Renal cortex interstitium (tissue), 15 donors: ENCODE measurements at places on chromosomes 11 and 22.

DNA sequence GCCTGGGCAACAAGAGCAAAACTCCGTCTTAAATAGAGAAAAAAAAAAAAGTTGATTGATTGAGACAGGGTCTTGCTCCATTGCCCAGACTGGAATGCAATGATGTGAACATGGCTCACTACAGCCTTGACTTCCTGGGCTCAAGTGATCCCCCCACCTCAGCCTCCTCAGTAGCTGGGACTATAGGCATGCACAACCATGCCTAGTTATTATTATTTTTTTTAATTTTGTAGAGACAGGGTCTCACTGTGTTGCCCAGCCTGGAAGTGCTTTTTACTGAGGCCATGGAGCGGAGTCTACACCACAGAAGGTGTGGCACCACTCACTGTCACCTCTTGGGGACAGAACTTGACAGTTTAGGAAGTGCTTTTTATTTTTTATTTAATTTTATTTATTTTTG, 17.8 kb downstream of the TRIOBP start:
- DNase-seq = no peak

- no peak for DNase-seq
Measured at GRCh38 chr11:68036141-68036716, 2.6 kb upstream of the TCIRG1 start.

- DNase-seq = no peak
Measured at GRCh38 chr11:47786373-47786772, 19.2 kb upstream of the FNBP4 start.

DNA sequence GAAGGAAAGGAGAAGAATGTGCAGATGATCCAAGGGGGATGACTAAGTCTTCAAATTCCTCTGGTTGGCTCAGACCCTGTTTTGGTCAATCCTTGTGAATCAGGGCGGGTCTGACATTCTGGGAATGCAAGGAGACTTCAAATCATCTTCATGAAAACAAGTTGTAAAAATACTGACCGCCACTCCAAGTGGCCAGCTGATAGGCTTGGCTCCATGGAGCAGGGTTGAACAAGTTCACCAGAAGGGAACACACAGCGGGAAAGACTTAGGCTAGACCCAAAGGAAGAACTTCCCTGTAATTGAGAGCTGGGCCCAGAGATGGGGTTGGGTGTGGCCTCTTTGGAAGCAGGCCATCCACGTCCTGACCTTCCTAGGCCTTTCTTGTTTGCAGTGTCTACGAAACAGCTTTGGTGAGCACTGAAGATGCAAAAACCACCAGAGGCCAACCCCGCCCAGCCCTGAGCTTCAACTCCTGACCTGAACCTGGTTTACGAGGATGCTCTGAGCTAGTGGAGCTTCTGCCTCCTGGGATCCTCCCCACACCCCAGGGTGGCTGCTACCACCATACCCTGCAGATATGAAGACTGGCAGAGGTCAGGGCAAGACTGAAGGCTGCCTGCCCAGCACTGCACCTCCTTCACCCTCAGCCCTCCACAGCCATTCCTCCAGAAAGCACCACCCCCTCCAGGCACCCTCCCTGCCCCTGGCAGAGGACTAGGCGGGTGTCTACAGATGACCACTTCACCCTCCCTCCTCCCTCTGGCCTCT, 26.1 kb downstream of the GDPD5 start:
- DNase-seq = no peak

DNA sequence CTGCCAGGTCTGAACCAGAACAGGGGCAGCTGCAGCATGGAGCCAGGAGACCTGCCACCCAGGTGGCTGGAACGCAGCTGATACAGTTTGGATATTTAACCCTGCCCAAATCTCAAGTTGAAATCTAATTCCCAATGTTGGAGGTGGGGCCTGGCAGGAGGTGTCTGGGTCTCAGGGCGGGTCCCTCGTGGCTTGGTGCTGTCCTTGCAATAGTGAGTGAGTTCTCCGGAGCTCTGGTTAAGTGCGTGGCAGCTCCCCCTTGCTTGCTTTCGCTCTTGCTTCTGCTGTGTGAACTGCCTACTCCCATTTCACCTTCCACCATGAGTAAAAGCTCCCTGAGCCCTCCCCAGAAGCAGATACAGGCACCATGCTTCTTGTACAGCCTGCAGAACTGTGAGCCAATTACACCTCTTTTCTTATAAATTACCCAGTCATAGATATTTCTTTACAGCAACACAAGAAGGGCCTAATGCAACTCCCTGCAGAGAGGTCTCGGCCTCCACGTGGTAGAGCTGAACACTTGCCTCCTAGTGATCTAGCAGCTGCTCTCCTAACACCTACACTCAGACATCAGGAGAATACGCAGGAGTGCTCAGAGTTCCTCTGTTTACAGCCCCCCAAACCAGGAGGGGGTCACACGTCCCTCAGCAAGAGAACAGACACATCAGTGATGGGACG, 203.7 kb downstream of the CTTN start:
- DNase-seq = no peak

- no peak for DNase-seq
Measured at GRCh38 chr11:73386016-73386415, 9.8 kb downstream of the RELT start.

- no peak for DNase-seq
Measured at GRCh38 chr22:37659066-37659896, 758 bp downstream of the PDXP start.

DNA sequence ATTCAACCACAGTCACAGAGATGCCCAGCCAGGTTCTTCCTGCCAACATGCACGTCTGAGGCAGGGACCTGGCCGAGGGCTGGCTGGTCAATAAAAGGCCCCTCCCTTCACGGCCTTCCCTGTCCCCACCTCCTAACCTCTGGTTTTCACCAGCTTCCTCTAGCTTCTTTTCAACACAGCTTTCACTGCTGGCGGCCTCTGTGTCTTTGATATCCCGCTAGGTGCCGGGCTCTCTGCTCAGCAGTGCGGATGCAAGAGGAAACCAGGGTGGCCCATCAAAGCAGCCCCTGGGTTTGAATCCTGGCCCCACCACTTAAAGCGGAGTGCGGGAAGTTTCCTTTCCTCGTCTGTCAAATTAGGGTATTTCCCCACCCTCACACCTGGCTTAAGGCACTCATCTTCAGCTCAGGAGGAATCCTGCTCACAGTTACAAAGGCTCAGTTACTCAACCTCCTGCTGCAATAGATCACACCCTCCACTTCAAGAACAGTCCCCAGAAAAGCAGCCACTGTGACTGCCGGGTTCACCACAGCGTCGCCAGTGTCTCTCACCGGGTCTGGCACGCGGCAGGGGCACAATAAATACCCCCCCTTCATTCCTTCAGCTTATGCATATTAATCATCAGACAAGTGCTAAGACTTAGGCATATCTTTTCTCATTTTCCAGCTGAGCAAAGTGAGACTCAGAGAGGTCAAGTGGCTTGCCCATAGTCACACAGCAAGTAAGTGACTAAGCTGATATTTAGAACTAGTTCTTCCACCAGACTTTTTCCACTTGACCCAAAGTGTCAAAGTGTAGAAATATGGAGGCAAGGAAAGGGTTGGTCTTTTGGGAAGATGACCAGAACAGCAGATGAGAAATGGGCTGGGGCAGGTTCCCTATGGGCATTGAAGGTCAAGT, 45.7 kb downstream of the TXN2 start:
- DNase-seq = no peak

DNA sequence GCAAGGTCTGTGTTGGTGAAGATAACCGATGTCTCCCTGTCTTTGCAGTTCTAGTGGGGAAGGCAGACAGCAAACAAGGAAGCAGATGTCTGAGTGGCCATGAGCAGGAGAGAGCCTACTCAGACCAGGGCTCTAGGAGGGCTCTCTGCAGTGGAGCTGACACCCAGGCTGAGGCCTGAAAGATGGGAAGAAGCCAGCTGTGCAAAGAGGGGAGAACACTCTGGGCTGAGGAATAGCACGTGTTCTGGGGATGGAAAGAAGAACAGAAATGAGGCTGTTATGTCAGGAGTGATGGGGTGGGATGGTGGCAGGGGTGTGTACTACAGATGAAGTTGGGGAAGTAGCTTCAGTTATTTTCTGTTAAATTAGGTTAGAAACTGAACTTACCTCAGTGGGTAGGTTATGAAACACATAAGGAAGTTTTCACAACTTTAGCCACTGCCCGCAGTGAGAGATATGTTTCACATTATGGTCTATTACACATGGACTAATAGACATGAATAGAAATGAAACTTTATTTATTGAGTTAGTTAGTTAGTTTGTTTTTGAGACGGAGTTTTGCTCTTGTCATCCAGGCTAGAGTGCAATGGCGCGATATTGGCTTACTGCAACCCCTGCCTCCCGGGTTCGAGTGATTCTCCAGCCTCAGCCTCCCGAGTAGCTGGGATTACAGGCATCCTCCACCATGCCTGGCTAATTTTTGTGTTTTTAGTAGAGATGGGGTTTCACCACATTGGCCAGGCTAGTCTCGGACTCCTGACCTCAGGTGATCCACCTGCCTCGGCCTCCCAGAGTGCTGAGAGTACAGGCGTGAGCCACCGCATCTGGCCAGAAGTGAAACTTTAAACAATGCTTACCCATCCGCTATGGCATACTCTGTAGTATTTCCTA, 7.8 kb downstream of the DCPS start:
- DNase-seq = no peak

- no peak for DNase-seq
Measured at GRCh38 chr11:67667490-67668191, 6.8 kb downstream of the ALDH3B2 start.

- no peak for DNase-seq
Measured at GRCh38 chr11:73914284-73914683, 36.5 kb upstream of the DNAJB13 start.

GRCh38 chr11:124961972-124962609, 8.1 kb downstream of the CCDC15 start:
- peak; percentile 53 for DNase-seq

GRCh38 chr11:30707110-30707509, 121.0 kb upstream of the MPPED2 start:
- no peak for DNase-seq

DNA sequence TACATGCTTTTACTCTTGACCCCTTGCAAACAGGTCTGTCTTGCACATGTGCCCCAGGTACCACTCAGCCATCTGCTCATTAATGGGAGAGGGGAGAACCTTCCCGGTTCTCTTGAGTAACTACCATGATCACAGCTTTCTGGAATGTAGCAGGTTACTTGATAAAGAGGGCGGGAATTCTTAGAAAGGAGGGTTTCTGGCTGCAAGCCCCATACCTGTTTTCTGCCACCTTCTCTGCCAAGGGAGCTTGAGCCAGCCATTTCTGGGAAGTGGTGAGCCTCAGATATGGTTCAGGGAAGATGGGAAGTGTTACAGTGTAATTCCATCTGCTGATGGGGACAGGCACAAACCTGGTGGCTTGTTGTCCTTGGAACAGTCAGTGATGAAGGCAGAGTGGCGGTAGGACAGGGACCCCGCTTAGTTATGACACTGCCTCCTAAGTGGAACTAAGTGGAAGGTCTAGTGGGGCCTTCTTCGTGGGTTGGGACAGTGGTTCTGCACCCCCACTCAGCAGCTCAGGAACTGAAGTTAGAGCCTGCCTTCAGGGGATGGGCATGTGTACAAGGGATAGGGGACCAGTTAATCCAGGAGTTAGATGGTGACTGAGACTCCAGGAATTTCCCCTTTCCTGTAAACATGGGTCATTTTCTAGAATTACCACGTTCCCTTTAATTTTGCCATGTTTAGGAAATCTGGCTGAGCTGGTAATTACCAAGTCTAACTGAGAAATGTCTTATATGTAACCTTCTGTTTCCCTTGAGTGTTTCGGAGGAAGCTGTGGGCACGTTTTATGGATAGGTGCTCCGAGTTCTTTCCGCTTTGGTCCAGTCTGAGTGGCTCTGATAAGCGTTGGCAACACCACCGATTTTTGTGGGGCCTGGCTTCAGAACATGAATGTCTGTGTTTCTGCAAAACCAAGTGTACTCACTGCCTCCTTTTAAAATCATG, 35.3 kb downstream of the BCR start:
- DNase-seq = no peak

GRCh38 chr11:2171591-2172003, at the start of gene TH:
Gene TH (minus strand): TSS chr11:2171815. CDS start chr11:2171786, 29 bp downstream.
- no peak for DNase-seq

DNA sequence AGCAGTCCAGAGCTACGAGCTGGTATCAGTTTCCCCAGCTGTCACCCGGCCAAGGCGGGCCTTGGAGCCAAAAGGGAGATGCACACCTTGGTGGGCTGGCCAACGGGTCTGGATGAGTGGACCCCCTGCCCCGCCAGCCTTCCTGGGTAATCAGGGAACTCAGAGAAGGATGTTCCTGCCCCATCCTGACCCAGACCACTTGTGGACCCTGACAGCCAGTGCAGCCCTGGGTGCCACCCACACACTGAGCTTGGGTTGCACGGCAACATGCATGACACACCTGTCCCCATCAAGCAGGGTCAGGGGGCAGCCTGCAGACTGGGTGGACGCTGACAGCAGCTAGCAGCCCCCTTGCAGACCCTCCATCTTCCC, 8.6 kb downstream of the SLC25A1 start:
- no peak for DNase-seq

- no peak for DNase-seq
Measured at GRCh38 chr11:113255096-113255495, 59.3 kb upstream of the TTC12 start.

DNA sequence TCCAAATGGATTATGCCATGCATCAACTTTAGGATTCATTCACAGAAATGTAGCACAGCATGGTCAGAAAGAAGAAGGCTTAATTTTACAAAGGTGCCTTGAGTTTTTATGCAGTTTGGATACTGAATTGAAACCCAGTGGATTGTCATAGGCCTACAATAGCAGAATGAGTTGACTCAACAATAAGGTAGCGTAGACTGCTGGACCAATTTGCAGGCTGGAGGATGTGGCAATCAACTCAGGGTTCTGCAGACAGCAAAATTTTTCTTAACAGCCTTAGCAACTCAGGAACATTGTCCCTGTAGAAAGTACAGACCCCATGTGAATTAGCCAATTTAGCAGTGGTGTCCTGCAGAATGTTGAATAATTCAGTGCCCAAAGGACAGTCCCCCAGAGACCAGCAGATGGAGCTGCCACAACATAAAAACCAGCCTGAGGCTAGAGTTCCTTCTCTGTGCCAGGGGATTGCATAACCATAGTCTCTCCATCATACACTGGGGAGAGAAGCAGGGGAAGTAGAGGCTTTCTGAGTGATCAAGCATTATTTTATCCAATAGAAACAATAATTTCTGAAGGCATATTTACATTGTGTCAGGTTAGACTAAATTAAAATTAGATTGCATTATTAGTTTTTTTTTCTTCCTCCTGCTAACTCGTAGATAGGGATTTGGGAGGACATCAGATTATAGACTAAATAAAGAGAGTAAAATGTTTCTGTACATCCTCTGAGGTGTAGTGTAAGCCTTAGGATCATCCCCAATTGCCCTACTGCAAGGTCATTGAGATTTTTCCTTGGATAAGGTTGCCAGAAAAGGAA, 20.3 kb upstream of the MRPL17 start:
- no peak for DNase-seq
